Stimulated activated CD4-positive, alpha-beta T cell treated with anti-CD3 and anti-CD28 coated beads, TNF-alpha, amount 100 ng/mL, for 24 hours (primary cell): ENCODE measurements at places on chromosomes 1 and 21.
A peak's percentile ranks its signal among the peaks of the same experiment; 100 is the strongest.

DNA sequence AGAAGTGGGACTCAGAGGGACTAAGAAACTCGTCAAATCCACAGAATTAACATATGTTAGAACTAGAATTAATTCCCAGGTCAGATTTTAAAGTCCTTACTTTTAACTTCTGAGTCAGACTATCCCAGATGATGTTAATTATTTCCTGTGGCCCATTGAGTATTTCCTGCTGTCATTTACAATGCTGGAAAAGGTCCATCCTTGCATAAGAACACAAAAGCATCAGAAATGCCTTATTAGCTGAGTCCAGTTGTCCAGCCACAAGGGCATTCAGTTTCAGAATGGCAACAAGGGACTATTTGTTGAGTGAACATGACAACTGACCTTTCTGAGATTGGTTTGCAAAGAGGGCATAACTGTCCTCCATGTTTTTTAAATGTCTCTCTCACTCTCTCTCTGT is 16.5 kb upstream of the HIVEP3 start:
- DNase-seq, result no peak

- DNase-seq, result no peak
Observed at GRCh38 chr1:86975993-86976550, 61.6 kb downstream of the HS2ST1 start.

DNA sequence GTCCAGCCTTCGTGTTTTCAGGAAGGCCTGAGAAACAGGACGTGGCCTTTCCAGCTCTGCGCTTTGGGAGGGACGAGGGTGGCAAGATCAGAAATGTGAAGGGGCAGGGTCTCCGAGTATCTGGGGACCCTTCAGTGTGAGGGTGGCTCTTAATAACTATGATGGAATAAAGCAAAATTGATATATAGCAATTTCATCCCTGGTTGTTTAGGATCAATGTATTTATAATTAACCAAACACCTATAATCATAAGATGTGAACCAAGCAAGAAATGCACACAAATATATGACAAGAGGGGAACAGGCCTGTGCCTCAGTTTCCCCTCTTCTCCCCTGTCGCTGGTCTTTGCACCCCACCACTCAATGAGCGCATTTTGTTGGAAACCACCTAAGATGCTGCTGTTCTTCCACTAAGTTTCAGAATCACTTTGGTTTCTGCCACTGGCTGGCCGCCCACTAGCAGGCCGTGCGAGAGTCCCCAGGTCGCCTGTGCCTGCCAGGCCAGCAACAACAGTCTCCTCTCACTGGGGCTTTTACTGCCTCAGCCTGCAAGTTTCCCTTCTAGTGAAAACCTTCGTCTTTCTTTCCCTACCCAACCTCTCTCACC is 36.6 kb downstream of the UBASH3A start:
- no peak for DNase-seq

GRCh38 chr1:16617778-16618580 is 4.6 kb upstream of the NBPF1 start:
- DNase-seq, result no peak

DNA sequence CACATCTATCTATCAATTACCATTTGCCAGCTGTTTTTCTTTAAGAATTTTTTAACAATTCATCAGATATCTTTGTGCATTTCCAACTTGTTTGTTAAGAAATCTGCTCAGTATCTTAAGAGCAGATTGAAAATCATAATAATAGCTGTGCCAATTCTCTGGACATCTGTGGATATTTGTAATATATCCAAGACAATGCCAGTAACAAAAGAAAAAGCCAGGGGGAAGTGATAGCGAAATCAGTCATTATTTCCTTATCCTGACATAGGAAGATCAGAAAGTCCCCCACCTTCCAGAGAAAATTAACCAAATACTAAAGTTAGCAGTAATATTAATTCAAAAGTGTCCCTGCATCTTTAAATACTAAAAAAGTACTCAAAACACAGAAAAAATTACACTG is 217.1 kb downstream of the RERE start:
- no peak for DNase-seq

DNA sequence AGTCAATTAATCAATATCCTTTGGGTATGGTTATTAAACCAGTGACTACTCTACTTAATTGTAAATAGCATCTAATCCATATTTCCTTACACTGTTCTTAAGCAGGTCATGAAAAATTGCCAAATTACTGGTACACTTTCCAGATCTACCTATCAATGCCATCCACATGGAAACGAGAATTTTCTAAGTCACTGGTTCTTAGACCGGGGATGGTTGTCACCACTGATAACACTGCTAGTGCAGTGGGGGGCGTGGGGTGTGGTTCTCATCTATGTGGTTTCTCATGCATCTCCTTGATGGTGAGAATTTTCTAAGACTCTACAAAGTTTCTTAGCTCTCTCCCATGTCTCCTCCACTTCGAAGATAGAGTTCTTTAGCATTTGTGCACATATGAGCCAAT is 63.7 kb upstream of the COG2 start:
- DNase-seq, result no peak

DNA sequence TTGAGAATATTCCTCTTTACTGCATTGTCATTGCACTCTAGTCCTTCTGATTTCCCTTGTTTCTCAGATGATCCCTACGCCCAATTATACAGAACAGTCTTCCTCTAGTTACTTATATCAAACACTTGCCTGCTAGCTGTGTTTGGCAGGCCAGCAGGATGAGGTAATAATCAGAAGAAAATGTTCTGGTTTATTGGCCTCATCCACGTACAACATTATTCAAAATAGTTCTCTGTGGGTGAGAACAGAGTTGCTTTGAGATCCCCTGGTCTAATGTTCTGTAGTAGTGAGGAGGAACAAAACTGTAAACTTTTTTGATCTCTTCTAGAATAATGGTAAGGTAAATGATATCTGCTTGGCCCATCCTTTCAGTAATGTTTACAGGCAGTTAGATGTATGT is 22.3 kb upstream of the C1orf105 start:
- no peak for DNase-seq

DNA sequence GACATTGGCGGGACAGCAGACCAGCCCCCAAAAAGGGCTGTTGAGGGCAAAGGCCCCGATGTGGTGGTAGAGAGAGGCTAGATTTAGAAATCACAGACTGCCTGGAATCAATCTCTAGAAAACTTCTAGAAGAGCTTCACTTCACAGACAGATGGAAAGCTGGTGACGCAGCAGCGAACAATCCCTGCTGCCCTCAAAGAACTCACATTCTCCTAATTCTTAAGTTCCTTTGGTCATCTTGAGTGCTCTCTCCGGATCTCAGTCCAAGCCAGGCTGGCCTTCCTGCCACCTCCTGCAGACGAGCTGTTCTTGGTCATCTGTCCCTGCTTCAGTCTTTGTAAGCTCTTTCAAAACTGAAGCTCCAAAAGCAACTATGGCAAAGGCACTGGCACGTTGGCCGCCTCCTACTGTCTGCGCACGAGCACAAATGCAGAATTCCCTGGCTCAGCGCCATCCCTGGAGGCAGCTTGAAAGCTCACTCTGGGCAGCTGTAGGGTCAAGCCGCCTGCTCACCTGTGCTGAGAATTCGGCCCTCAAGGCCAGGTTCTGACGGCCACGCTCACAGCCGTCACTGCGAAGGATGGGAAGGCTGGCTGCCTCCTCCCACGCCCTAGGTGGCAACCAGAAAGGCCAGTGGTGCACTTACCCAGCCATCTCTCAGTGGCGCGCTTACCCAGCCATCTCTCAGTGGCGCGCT is 110.6 kb downstream of the NPHP4 start:
- DNase-seq, result no peak

DNA sequence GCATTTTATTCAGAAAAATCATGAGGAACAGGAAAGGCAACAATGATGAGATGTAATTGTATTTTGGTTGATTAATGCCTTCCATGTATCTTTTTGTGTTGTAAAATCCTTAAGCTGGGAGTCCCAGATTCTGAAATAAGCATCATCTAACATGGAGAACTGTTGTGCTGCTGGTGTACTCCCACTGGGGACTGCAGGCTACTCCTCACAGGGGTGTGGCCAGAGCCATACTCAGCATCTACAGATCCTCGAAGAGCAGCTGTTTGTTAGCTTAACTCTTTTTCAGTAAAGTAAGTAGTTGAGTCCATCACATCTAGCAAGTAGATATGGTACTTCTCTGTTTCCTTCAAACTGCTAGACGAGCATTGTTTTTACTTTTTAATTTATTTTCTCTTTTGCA is 358.0 kb downstream of the BRINP3 start:
- DNase-seq, result no peak

DNA sequence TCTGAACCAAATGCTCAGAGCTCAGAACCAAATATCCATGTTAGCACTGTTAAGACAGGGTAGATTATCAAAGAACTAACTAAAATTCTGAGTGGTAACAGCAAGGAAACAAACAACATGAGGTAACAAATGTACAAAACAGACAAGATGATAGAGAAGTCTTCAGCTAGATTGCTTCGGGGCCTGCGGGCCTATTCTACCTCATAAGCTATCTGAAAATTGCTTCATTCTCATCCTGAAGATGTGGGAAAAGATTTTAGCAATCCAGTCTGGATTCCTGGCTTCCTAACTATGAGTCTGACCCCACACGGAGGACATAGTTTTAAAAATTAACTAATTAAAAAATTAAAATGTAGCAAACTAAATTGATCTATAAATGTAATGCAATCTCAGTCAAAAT is 9.2 kb upstream of the QSOX1 start:
- no peak for DNase-seq

GRCh38 chr1:62720946-62721554 is 32.9 kb upstream of the DOCK7 start:
- no peak for DNase-seq

DNA sequence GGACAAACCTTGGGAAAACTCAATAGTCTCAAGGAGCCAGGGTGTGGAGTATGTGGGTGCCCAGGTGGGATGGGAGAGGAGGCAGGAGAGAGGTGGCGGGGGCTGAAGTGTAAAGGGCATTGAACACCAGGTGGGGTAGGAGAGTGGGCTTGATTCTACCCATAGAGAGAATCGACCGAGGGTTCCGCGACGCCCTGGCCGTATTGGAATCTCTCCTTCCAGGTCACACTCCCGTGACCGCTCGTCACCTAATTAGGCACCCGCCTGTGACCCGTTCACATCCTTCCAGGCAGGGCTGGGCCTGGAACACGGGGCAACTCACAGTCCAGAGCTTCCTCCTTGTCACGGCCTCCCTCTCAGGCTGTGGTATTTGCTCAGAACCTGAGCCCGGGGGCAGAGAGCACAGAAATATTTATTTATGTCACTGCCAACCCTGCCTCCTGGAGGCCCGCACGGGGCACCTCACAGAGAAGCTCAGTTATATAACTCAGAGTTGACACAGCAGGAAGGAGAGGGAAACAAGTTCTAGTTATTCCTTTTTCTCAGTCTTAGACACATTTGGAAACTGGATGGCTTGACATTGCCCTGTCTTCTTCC is 12.0 kb downstream of the NCMAP start:
- DNase-seq, result no peak

DNA sequence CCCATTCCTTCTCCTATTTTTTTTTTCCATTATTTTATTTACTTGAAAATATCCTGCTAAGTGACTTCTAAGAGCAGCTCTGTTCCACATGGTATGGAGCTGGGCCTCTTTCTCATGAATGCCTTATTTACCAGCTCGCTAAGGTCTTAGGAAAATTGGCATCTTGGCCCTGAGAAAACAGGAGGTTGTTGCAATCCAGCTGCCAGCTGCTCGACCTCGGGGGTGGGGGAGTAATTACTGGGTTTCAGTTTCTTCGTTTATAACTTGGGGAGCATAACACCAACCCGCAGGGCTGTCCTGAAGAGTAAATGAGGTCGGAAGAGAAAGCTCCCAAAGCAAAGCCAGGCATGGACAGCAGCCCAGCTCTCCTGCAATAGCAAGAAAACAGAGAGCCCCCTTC is 176.3 kb downstream of the AJAP1 start:
- DNase-seq, result no peak

DNA sequence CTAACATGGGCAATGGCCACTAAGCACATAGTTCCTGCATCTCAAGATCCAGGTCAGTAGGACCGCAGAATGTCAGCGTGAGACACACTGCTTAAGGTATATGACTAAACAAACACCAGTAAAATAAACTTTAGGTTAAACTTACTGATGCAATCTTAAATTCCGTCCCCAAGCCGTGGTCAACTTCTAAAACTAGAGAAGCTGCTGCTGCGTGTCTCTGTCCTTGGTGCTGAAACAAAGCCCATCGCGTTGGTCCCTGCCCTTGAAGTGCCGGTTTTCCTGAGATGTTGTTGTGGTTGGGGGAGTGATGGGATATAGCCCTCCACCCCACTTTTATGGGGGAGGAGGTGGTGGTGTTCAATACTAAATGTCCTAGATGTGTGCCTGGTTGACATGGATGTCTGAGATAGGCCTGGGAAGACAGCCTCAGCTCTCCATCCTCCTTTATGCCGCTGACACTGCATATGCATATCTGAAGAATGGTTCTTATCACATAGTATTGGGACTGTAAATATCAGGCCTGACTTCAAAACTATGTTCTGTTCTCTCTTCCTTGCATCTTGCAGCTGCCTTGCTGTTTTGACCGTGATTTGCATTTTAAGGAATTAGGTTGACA is 72.0 kb upstream of the KCNA3 start:
- DNase-seq, result peak; percentile 9

DNA sequence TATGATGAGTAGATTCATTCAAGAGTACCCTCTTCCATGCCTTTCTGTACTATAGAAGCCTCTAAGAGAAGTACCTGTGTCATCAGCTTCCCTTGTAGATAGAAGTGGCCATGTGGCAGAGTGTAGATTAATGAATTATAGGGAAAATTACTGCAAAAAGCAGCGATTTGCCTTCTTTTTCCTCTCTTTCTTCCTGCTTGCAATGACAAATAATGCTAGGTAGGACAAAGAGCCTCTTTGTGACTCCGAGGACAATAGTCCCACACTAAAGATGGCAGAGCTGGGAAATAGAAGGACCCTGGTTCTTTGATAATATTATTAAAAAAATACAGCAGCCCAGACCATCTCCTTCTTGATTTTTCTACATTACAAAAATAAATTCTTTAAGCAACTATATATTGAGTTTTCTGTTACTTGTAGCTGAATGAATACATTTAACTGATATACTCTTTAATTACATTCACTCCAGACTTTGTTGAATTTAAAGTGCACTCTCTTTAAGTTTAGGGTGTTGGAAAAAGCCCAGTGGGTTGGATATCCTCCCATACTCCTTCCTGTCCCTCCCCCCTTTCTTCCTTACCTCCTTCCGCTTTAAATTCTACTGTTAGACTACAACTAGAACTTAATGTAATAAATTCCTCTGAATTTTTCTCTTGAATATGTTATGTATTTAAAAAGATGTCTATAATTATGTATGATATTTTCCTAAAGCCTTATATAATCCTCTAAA is 198.2 kb upstream of the APP start:
- DNase-seq, result no peak

DNA sequence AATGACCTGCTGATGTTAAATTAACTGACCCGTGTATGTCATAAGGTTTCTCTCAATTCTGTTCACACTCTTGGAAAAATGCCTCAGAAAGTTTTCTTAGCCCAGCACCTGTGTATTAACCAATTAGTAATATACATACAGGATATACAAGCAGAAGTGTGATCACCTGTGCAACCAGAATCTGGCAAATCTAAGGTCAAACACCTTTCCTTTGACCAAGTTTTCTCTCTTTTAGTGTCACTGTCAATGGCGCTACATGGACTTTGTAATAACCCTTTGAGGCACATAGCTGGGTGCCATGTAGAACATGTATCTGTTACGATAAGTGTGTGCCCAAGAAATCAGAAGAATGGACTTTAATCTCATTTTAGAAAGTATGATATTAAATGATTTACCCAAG is 1.1 kb downstream of the NCSTN start:
- no peak for DNase-seq
